ENCODE measurements at places on chromosomes 2 and 18.

GRCh38 chr2:3334392-3335345 is 42.9 kb downstream of the EIPR1 start:
- DNase-seq, result no peak

DNA sequence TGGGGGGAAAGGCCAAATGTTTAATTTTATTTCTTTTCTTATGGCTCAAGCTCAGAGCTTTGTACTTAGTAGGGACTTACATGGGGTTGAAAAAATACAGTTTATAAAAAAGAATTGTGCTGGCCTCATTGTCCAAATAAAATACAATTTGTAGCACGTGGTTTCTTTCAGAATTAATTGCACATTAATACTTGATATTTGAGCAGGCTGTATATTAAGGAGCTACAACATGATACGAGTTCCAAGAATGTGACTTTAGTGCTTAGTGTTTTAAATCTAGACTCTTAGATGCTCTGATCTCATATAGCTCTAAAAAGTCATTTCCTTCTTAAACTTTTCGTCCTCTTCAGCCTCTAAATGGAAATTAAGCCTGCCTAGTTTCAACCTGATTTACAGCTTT is 46.4 kb upstream of the RASGRP3 start:
- DNase-seq, result no peak

GRCh38 chr2:224982226-224982625 is 60.0 kb downstream of the DOCK10 start:
- no peak for DNase-seq

- no peak for DNase-seq
Measured at GRCh38 chr2:132278267-132278666, 116.5 kb upstream of the ANKRD30BL start.

DNA sequence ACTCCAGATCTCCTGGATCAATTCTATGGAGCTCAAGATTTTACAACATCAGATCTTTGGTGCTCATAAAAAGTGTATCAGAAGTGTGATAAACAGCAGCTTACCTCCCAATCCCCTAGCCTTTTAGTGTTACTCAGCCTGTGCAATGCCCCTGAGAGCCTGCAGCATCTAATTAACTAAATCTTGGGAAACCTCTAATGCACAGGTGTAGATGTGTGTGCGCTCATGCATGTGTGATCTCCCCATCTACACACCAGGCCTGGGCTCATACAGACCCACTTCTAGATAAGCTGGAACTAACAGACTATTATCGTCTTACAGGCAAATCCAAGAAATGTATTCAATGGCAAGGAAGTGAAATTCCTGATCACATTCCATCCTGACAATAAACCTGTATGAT is 7.5 kb downstream of the SUCLG1 start:
- no peak for DNase-seq

GRCh38 chr2:53987336-53987921 is 16.6 kb upstream of the PSME4 start:
- DNase-seq, result no peak

DNA sequence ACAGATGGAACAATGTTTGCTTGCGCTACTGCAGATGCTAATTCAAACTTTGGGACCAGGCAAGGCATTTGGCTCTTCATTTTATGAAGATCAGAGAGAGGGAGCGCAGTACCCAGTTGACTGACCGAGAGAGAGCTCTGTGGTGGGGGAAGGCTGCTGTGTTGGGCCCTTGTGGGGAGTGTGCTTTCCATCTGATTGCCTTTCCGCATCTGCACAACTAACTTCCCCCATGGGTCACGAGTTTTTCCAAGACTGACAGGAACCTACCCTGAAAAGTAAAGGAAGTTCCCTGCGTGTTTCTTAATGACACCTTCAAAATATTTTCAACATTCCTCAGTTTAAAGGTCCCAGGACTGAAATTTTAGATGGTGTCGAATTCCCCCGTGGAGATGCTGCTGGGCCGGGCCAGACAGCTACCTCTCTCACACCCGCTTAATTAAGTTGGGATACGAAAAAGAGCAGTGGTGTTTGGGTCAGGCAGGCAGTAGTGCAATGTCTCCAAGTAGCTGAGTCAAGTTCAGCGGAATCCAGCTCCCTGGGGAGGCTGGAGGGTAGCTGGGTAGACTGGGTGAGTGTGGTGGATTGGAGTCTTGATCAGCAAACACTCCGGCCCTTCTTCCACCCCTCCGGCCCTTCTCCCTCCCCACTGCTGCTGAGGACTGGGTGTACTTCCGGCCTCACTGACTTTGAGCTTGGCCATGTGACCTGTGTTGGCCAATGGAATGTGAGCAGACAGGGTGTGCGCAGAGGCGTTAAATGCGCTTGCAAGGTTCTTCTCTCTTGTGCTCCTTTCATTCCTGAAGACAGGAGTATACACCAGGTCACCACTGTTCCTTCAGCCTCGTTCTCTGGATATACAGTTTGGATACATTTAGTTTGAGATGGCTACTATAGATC is 2.3 kb upstream of the ARHGAP25 start:
- DNase-seq, result no peak

- DNase-seq, result no peak
Measured at GRCh38 chr18:35005963-35006577, 35.1 kb upstream of the MAPRE2 start.

- no peak for DNase-seq
Measured at GRCh38 chr2:883803-884748, 66.6 kb upstream of the SNTG2 start.

DNA sequence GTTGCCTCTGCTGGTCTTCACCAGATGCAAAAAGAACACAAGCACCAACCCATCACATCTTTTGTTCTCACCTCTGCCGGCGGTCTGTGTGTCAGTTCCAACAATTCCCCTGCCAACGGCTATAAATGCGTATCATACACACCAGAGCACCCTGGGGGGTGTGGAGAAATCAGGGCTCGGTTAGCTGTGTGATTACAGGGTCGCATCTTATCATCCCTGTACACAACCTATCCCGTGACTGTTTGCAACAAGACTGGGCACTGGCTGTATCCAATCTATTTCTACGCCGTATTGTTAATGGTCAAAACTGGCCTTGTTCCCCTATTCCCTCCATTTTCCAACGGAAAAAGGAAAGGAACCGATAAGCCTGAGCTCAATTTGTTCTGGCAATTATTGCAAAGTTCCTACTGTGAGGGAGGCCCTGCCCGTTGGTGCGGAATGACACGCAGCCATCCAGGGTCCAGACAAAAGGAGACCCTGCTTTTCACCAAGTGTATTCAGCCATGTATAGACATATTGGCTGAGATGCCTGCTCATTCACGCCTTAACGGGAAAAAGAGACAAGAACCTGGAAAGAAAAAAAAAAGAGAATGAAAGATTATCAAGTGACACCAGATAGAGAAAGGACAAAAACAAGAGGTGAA is 136.9 kb downstream of the CDH20 start:
- DNase-seq, result no peak
